NCI-H2081 treated with DMSO at 0.1 percent for 48 hours (cell line): ENCODE measurements at places on chromosomes 4 and X.

GRCh38 chr4:152363086-152363485, 172.8 kb downstream of the FBXW7 start:
- DNase-seq: no peak

- no peak for DNase-seq
Observed at GRCh38 chr4:38751341-38752010, 31.3 kb downstream of the TLR10 start.

GRCh38 chrX:19968276-19968675, 22.6 kb downstream of the BCLAF3 start:
- DNase-seq: no peak

- DNase-seq: no peak
Observed at GRCh38 chrX:15418041-15418706, 34.0 kb upstream of the VEGFD start.

GRCh38 chr4:180106122-180106521, 2137.1 kb upstream of the TENM3 start:
- DNase-seq: no peak

GRCh38 chr4:38091636-38092035, 131.4 kb downstream of the PTTG2 start:
- no peak for DNase-seq

GRCh38 chr4:14345356-14345775, 656.9 kb upstream of the CPEB2 start:
- no peak for DNase-seq

- DNase-seq: no peak
Observed at GRCh38 chr4:7515390-7515902, 80.7 kb upstream of the PSAPL1 start.

DNA sequence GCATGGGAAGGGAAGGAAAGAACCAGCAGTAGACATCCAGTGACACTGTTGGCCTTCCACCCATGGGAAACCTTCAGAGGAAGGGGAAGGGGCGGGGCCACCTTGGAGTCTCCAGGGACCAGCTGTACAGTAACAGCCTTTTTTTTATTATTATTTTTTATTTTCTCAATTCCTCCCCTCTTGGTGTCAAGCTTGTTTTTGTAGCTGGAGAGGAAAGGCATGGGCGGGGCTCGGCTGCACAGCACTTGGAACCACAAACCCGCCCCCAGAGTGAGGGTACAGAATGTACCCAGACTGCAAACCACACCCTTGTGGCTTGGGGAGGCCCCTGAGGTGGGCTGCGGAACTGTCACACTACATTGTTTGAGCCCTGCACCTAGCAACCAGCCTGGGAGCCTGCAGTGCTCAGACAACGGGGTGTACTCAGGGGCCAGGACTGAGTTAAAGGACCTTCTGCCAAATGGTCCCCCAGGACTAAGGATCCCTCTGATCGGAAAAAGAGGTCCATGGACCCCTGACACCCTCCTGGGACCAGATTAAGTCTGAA, 45.7 kb downstream of the PRPS1 start:
- DNase-seq: no peak

- DNase-seq: no peak
Observed at GRCh38 chr4:80740375-80740774, 290.1 kb upstream of the BMP3 start.

DNA sequence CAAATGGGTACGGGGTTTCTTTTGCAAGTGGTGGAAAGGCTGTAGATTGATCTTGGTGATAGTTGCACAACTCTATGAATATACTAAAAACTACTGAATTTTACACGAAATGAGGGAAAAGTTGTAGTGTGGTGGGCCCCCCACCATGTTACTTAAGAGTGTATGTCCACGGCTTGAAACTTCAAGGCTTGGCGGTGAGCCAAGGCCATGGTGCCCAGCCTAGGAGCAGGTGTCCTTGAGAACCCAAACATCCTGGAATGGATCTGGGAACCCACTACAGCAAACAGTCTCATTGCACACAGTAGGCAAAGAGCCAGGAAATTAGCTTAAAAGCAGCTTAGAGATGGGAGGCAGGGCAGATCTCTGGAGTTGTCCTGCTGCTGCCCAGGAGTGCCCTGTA, 62.9 kb downstream of the BRCC3 start:
- DNase-seq: no peak

- DNase-seq: no peak
Observed at GRCh38 chr4:140635606-140636005, 66.8 kb upstream of the UCP1 start.

DNA sequence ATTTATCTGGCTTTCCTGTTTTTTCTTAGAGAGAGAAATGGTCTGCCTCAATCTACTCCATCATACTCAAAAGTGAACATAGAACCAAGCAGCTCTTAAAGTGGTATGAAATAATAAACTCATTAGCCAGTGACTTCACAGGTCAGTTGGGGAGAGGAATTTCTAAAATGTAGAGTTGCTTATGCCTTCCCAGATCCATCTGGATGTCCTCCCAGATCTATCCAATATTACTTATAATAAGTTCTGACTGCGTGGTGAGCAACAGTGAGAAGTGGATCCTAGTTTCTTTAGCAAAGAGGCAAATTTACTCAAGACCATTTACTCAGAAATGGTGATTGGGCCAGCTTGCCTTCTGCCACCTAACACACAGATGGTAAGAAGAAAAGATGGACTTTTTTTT, 748.0 kb downstream of the PCDH18 start:
- DNase-seq: no peak

GRCh38 chr4:119204916-119205315, 7.6 kb upstream of the USP53 start:
- no peak for DNase-seq

DNA sequence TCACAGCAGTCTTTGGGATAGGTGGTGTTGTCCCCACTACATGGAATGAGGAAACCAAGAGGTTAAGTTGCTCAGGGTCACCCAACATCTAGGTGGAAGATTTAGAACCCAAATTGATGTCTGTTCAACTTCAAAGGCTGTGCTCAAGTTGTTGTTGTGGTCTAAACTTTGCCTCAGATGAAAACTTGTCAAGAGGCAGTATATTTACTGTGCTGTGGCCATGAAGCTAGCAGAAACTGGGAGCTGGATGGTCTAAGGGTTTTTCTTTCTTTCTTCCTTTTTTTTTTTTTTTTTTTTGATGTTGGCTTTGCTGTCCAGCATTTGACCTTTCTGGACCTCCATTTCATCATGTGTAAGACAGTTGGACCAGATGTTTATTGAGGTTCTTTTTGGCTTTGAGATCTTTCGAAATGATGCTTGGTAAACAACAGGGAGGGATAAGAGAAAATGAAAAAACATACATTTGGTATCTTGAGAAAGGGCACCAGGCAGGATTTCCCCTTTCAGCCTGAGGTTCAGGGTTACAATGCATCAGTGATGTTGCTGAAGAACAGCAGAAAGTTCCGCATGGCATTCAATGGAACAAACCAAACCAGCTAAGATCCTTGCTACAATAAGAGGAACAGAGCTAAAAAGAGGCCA, 166.2 kb upstream of the RPS6KA3 start:
- no peak for DNase-seq

DNA sequence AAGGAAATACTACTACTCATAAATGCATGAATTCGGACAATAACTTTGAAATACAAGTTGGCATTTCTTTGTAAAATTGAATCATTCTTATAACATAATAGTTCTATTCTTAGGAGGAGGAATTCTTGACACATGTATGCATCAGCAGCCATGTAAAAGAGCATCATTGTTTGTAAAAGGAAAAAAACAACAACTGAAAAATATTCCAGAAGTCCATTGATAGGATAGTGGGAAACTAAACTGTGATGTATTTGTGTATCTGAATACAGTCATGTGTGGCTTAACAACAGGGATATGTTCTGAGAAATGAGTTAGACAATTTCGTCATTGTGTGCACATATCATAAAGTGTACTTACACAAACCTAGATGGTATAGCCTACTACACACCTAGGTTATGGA, 102.0 kb upstream of the SH3RF1 start:
- no peak for DNase-seq

DNA sequence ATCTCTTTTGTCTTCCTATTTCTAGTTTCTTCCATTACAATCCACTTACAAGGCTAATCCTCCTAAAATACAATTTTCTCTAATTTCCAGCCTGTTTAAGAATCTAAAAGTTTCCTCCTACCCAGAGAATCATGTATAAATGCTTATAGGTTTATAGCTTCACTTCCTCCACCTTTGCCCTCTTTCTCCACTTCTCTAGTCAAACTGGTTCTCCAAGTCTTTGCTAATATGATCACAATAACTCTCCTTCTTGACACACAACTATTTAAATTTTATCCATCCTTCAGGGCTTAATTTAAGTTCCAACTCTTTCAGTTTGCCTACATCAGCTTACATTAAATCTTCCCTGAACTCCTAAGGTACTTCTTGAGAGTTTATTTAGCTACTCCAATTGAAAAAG, 69.2 kb downstream of the RPS6KA6 start:
- DNase-seq: no peak

- DNase-seq: no peak
Observed at GRCh38 chrX:154775419-154776349, 13.0 kb downstream of the DKC1 start.

DNA sequence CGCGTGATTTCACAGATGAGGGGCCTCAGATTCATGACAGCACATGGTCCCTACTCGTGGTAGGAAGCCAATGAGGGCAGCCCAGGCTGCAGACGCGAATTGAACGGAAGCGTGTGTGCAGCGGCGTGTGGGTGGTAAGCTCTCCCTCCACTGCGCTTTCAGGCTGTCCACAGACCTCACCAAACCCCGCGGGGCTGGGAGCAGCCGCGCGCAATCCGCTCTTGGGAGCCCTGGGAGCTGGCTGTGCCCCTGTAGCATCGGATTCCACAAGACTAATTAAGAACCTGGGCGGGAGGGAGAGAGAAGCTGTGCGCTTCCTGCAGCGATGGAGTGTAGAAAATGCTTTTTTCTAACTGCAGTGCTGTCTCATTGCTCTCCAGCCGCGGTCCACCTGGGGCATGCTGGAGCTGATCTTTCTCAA, 134.9 kb downstream of the STOX2 start:
- DNase-seq: no peak

DNA sequence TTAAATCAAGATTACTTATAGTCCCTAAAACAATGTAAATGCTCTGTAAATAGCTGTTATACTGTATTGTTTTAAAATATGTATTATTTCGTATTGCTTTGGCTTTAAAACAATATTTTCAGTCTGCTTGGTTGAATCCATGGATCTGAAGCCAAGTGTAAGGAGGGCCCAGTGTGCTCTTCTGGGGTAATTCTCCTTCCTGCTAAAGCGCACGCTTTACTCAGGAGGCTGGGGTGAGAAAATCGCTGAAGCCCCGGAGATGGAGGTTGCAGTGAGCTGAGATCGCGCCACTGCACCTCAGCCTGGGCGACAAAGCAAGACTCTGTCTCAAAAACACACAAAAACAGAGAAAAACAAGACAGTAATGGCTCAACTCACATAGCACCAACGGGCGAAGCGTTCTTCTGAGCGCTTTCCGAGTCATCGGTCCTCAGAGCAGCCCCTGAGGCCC, 391 bp upstream of the IDUA start:
- DNase-seq: no peak

GRCh38 chr4:5760246-5760645, 49.2 kb downstream of the EVC start:
- DNase-seq: no peak

DNA sequence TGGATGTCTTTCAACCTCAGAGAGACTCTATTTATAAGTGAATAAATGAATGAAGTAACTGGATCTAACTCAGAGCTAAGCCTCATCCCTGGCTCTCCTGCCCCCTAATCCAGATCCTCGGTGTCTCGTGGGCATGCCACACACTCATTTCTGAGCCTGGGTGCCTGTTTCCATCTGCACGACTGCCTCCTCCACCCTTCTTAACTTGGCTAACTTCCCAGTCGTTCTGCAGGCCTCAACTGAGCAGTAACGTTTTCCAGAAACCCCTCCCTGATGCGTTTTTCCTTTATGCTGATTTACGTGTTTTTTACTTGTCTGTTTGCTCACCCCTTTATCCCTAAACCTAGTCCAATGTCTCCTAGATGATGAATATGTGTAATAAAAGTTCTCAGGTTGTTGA, 186.9 kb upstream of the HS3ST1 start:
- DNase-seq: no peak

DNA sequence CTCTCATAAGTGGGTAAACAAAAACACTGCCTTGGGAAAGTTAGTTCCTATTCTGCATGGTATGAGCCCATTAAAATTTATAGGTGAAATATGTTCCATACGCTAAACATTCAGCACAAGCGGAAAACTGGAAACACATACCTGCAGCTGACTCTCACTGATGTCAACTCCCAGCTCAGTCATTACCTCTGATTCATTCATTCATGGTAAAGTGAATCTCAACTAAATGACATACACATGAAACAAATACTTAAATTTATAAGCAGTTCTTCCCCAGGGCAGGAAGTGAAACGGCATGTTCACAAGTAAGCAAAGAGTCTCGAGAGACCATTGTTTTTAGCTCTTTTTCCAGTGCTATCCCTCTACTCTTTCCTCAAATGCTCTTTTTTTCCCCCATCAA, 1.6 kb downstream of the SLC10A6 start:
- DNase-seq: no peak

- no peak for DNase-seq
Observed at GRCh38 chr4:8468746-8469535, 28.4 kb downstream of the TRMT44 start.

DNA sequence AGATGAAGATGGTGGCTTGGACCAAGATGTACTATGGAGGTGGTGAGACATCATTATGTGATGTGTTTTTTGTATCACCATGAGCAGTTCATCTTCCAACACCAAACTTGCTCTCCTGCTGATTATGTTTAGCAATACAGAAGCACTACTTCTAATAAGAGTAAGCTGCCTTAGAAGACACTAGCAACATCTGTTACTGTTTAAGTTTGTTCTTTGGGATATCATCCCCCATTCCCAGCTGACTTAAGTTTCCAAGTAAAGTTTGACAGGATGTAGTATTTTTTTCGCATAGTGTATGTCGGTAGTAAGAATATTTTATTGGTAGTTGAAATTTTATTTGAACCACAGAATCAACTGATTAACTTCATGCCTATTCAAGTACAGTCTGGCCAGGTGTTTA, 123.5 kb upstream of the BMPR1B start:
- no peak for DNase-seq

GRCh38 chr4:175946472-175947116, 119.0 kb upstream of the WDR17 start:
- DNase-seq: no peak

DNA sequence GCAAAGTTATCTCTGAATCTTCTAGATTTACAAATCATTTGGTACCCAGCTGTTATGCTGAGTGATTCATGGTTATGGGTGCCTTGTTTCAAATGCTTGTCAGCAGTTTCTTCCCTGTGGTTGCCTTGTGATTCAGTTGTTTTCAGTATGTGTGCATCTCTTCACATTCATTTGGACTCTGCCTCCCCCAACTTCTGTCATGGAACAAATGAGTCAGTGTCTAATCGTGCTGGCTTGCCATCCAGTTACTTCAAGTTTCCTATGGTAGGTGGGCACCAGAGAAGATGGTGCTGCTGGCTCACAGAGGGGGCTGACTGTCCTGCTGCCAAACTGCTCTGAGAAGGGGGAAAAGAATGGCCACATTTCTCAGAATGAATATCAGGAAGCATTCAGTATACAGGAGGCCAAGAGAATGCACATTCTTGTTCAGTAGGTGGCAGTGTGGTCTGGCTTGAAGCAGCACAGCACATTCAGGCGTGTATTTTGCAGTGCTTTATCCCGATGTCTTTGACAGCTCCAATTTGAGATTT, 260.9 kb downstream of the GLUD2 start:
- no peak for DNase-seq

- no peak for DNase-seq
Observed at GRCh38 chr4:124459196-124459940, 253.2 kb downstream of the ANKRD50 start.
